ENCODE measurements at places on chromosomes 12 and 14. TPM values are rescaled to one million over a fixed set of nuclear protein-coding genes. Genes with fewer than 3 reads are reported as not detected.

DNA sequence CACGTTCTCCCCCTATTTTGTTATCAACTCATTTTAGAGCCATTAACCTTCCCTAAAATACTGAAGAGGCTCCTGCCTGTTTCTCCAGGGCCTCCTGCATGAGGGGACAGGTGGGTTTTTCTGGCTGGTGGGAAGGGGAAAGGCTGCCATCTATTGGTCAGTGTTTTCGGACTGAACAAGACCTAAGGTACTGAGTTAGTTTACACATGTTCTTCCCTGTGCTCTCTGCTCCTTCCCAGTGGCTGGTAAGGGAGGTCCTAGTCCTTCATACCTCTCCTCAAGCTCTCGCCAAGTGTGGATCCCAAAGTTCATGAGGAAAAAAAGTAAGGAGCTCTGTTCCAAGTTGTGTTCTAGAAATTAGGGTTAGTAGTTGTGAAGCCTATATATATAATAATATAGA lies 357.5 kb downstream of the FSCB start:
- DNase-seq: no peak

- no peak for DNase-seq
Measured at GRCh38 chr12:108633534-108634248, at the start of gene SELPLG. SELPLG (minus strand) TSS chr12:108633894; CDS start chr12:108624307, 9,587 bp downstream.

GRCh38 chr12:82099216-82099615 lies 259.0 kb downstream of the CCDC59 start:
- no peak for DNase-seq

GRCh38 chr14:85463512-85463911 lies 66.4 kb upstream of the FLRT2 start:
- DNase-seq: no peak

The SLC25A47 gene
- not detected for total RNA-seq

The ANKRD33 gene
- total RNA-seq: 2.9 TPM

The SDS gene
- 2.4 TPM for total RNA-seq

The PNP gene
- total RNA-seq: 13.7 TPM

The MDGA2 gene
- total RNA-seq: 1.7 TPM

The EDDM3A gene
- total RNA-seq: not detected
